Astrocyte (in vitro differentiated cells and primary cell): ENCODE measurements at places on chromosomes 2 and 18.

- no peak for DNase-seq
Observed at GRCh38 chr2:233380995-233381637, 26.8 kb downstream of the DGKD start.

GRCh38 chr2:35821675-35822074 is 533.9 kb upstream of the CRIM1 start:
- no peak for DNase-seq

DNA sequence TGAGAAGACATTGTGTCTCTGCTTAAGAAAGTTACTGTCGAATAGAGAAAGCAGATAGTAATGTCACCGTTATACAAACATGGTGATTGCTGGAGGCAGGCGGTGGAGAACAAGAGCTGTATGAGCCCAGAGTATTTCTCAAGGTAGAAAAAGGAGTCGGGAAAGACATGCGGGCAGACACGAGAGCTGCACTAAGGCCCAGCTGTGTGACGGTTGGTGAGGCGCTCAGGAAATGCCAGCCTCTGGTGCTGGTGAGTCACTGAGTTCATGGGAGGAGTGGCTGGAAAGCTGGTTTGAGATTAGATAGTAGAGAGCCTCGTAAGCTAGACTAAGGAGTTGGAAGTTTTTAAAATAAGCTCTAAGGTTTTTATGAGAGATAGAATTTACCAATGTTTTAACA is 390.9 kb upstream of the TRIB2 start:
- DNase-seq: peak; percentile 76

- no peak for DNase-seq
Observed at GRCh38 chr2:85237849-85238565, 89.8 kb downstream of the TGOLN2 start.

DNA sequence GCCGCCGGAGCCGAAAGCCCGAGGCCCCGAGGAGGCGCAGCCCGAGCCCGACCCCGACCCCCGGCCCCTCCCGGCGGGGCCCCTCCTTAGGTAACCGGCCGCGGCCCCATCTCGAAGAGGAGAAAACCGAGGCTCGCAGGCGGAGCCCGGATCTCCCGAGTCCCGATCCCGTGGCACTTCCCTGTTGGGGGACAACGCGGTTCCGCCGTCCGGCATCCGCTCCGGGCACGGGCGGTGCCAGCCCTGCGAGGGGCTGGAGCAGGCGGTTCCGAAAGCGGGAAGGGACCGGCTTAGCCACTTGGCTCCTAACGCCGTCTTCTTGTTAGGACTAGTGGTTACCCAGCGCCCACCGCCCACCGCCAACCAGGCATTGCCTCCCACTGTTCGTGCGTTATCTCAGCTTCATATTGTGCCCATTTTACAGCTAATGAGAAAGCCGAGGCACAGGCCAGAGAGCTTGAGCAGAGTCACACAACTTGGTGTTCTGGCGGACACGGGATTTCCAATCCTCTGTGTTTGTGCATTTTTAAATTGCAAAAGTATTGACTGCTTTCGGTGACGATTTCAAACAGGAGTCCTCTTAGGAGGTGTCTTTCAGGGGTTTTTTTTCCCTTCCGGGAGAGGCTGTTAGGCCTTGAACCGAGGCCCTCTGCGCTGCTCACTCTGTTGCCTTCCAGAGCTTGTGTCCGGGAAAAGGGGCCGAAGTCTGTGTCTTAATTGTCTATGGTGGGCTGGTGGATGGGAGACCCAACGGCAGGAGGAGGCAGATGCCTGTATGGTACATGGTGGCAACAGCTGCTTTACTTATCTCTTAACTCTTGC is 562 bp downstream of the CENPA start:
- no peak for DNase-seq

- no peak for DNase-seq
Observed at GRCh38 chr2:195535911-195536522, 121.0 kb upstream of the SLC39A10 start.
